HT-29 (cell line): ENCODE measurements at places on chromosomes 1 and 21. TPM values are rescaled to one million over a fixed set of nuclear protein-coding genes. Genes with fewer than 3 reads are reported as not detected.

VAMP4 gene
- total RNA-seq, result 0.15 and 0.39 TPM in 2 replicates

ARHGAP30 gene
- total RNA-seq, result 0.58 and 0.86 TPM in 2 replicates

GUCA2A gene
- total RNA-seq, result 0.69 and 1.7 TPM in 2 replicates

- peak; percentile 85 for DNase-seq
These were observed 9.4 kb downstream of the TPM3 start for GRCh38 chr1:154182344-154183045.

DNA sequence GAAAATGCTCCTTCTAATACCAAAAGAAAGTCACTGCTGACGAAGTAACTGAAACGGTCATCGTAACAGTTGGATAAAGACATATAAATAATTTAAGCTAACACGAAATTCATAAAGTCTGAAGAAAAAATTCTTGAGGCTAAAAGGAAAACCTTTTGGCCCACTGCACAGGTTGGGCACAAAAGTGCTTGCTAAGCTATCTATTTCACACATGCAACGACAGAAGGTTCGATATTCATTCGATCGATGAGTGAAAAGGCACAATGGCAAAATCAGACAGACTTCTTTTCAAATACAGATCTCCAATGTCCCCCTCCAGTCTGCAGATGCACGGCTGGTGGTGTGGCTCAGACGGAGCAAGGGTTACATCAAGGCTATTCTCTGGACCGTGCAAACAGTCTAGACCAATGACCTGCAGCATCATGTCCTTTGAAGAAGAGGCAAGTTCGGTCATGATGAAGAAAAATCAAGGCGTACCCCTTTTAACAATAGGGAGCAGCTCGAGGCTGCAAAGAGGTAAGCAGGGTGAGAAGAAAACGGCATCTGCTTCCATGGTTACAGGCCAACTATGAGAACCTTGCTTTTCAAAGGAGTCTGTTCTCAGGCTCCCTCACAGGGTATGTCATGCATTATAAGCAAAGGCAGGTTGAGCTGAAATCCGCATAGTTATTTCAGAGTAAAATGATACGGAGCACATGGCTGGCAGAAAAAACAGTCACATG is 579.6 kb downstream of the USP25 start:
- no peak for DNase-seq

DNA sequence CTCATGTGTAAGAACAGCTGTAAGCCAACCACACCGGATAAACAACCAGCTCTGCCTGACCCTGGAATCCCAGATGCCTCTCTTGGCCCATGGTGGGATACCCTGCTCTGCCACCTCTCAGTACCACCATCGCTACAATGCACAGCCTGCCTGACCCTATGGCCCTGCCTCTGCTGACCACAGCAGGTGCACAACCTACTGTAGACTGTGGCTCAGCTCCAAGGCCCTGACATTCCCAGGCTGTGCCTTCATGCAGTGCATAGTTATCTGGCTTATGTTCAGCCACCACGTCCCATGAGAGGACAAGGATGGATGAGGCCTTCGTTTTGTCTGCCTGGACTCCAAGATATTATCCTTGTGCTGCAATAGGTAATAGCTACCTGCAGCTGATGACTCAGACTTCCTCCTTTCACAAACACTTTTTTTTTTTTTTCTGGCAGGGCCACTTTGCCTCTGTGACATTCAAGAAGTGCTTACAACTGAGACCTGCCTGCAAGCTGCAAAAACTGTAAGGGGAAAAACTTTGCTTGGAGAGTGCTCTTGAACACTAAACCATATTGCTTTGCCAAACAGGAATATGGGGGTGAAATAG is 177.7 kb downstream of the URB2 start:
- DNase-seq, result peak; percentile 16

DNA sequence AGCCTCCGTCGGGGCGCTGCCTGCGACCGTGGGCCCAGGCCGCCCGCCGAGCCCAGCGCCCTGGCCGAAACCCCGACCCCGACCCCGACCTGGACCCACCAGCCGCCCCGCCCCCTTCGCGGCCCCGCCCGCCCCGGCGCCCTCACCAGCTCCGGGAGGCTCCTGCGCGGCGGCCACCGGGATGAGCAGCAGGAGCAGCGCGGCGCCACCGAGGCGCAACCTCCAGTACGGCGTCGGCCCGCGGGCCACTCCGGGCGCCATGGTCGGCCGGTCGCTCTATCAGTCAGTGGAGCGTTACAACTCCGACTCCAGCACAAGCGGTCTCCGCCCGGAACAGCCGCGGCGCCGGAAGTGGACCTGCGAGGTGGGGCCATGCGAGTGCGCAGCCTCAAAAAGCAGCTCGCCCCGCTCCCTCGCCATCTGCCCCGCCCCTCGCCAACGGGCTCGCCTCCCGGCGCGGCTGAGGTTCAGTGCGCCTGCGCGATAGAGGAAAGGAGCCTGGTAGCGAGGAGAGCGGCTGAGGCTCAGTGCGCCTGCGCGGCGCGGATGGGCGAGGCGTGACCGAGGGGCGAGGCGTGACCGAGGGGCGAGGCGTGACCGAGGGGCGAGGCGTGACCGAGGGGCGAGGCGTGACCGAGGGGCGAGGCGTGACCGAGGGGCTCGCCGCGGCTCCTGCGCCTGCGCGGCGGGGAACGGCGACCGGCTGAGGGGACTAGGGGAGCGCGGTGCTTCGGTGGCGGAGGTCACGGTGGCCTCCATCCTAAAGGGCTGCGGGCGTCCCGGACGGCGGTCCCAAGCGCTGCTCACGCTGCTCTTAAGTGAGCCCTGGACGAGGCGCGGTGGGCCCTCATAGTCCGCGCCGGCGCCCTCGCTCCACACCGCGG is at the start of gene PTTG1IP:
PTTG1IP (minus strand) TSS at position 335 of the 884 bp plus-strand sequence; CDS start at position 261, 74 bp downstream.
- DNase-seq, result peak; percentile 91

PLA2G2A gene
- 0.31 TPM in 1 of 2 replicates, not detected in the other for total RNA-seq

ZNF692 gene
- total RNA-seq, result 57.9 and 58.0 TPM in 2 replicates

DNA sequence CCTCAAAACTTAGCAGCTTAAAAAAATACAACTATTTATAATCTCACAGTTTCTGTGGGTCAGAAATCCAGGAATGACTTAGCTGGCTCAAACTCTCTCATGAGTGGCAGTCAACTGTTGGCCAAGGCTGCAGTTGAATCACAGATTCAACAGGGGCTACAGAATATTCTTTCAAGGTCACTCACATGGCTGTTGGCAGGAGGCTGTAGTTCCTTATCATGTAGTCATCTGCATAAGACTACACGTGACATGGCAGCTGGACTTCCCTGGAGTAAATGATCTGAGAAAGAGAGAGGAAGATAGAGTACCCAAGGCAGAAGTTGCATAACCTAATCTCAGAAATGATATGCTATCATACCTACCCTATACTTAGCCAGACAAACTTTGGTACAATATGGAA is 75.2 kb upstream of the TSPAN2 start:
- DNase-seq, result no peak

SPOCD1 gene
- 0.10 and 0.20 TPM in 2 replicates for total RNA-seq

- no peak for DNase-seq
These were observed 700 bp upstream of the CACNA1S start for GRCh38 chr1:201112926-201113325.
